ENCODE measurements at places on chromosomes 5 and 9.

- no peak for DNase-seq
Measured at GRCh38 chr9:134175291-134175807, 11.0 kb upstream of the RNU6ATAC start.

DNA sequence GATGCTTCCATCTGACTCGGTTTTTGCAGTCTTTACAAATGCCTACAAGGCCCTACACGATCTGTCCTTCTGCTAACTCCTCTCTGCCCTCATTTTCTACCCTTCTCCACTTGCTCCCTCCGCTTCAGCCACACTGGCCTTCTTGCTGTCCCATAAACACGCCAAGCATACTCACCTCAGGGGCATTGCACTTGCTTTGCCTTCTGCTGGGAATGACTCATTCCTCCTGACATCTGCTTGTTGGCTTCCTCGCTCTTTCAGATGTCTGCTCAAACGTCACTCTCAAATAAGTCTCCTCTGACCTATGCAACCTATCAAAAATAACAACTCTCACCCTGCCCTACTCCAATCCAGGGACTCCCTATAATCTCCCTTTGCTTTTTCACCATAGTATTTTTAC lies 28.2 kb downstream of the CDC25C start:
- no peak for DNase-seq

DNA sequence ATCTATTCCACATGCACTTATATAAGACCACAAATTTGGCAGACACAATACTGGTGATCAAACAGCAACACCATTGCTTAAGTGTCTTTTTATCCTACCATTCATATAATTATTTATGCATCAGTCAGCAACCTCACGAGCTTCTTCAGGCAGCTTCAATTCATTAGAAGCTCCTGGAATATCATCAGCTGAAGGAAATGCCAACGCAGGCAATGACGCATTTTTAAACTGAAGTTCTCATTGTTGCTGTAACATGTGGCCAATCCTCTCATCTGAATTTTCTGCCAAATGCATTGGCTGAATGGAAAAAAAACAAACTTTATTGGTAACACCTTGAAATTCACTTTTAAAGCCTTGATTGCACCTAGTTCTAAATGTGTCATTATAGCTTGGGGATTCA lies 376.4 kb upstream of the RGMB start:
- peak; percentile 94 for DNase-seq

GRCh38 chr5:58009754-58010153 lies 450.1 kb downstream of the PLK2 start:
- DNase-seq, result no peak

- DNase-seq, result no peak
Measured at GRCh38 chr9:114449236-114449635, 56.0 kb downstream of the WHRN start.

GRCh38 chr5:76278261-76278789 lies 124.8 kb upstream of the IQGAP2 start:
- DNase-seq, result no peak

DNA sequence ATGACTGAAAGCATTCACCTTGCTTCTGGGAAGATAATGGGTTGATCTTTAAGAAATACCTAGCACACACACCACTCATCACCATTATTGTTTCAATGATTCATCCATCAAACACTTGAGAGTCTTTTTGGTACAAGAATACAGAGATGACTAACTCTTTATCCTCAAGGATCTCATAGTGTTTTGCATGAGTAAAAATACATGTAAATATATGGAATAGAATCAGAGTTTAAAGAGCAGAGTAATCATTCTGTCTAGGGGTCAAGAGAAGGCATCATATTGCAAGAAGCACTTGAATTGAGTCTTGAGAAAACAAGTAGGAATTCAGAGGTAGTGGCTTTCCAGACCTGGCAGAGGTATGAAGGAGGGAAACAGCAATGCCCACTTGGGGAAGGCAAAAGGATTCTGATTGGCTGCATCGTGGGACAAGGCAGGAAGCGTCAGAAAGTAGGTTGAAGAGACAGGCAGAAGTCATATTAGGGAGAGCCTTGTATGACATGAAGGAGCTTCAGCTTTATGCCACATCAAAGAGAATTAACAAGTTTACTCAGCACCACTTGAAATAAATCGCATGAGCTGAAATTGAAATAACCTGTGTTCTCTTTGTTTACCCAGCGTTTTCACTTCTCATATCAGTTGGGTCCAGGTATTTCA lies 542.5 kb downstream of the TLE1 start:
- no peak for DNase-seq

DNA sequence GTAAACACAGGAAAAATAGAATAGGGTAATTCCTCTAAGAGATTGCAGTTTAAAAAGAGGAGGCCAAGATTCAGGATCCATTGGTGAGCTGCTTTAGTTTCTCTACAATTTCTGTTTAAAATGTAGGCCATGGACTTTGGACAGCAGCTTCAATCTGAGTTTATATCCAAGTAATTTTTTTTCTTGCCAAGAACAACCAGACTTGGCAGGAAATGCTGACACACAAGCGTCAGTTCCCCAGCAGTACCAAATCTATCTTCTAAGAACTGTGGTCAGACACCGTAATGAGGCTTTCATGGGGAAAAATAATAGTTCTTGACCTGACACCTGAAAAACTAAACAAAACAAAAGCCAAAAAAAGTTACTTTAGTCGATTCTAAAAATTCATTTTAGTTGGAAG lies 528.8 kb downstream of the CSNK1G3 start:
- DNase-seq, result peak; percentile 58

- no peak for DNase-seq
Measured at GRCh38 chr5:102200861-102201260, 95.2 kb downstream of the SLCO4C1 start.

- peak; percentile 27 for DNase-seq
Measured at GRCh38 chr9:136093346-136093986, 1.6 kb downstream of the NACC2 start.

DNA sequence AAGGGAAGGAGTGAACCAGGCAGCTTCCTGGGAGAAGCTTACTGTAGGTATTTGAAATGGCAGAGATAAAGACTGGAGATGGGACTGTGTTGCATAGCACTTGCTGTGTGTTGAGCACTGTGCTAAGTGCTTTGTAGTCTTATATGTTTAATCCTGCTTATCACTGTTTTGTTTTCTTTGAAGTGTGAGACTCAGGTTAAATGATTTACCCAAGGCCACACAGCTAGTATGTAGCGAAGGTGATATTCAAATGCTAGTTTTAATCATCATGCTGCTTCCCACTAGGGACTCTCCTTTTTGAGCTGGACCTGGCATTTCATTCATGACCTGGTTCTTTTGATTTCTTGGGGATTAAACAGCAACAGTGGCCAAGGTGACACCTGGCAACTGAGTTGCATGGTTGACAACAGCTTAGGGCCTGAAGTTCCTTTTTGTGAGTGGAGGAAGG lies 35.3 kb upstream of the SPRY4 start:
- DNase-seq, result no peak

DNA sequence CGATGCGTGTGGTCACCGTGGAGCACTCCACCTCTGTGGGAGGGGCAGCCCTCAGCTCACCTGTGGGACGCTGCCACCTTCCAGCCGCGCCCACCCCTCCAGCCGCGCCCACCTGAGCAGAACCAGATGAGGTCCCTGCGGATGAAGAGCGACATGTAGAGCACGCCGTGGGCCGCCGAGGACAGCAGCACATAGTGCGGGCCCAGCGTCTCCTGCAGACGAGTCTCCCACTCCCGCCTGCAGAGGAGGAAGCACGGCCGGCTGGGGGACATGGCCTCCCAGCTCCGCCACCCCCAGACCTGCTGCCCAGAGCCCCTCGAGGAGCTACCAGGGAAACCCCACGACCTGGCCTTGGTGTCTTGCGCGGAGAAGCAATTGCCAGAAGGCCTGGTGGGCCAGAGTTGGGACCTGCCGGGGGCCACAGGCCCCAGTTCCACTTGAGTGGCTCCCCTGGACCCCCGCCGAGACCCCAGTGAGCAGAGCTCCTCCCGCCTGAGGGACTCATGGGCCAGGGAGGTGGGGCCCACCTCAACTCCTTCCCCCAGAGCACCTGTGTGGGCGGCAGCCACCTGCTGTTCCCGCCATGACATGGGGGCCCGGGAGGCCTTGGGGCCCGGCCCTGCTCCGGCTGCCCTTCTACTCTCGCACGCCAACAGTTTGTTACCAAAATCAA lies 6.5 kb downstream of the INPP5E start:
- DNase-seq, result no peak

DNA sequence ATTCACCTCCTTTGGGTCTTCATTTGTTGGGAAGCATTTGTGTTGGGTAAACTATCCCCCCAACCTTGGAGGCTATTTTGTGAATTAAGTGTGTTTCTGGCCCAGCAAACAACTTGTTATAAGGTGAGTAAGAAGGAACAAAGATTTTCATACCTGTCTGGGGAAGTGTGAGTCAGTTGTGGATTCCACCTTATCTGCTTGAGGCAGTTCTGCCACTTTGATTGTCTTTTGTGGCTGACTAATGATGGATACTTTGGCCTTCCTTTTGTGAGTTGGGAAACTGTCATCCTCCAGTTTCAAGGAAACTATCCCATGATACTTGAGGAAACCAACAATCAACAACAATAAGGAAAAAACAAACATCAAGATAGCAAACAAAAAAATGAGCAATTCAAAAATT lies 24.6 kb upstream of the CER1 start:
- DNase-seq, result no peak

DNA sequence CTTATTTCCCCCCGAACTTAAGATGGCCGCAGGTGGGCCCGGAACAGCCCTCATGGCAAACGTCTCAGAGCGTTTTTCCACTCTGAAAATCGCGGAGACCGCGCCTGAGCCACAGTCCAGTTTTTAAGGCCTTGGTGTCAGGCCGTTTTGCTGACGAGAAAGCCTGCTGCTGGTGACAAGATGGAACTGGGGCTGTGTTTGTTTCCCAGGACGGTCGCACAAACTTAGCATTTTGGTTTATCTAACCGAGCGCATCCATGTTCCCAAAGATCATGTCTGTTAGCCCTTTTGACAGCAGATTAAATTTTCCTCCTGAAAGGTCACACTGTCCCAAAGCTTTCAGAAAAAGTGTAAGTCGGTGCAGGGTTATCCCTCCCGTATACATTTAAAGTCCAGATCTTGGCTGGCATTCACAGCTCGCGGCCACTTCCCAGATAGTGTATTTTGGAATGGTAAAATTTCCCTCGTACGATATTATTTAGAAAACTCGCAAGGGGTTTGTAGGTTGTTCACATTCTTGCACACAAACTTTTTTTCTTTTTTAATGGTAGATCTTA lies 812 bp downstream of the SREK1 start:
- no peak for DNase-seq

- DNase-seq, result no peak
Measured at GRCh38 chr5:168215646-168216045, 75.8 kb upstream of the WWC1 start.

- no peak for DNase-seq
Measured at GRCh38 chr5:122559676-122560075, 215.2 kb upstream of the SNX2 start.

- no peak for DNase-seq
Measured at GRCh38 chr9:78005231-78006002, 26.2 kb downstream of the GNAQ start.

DNA sequence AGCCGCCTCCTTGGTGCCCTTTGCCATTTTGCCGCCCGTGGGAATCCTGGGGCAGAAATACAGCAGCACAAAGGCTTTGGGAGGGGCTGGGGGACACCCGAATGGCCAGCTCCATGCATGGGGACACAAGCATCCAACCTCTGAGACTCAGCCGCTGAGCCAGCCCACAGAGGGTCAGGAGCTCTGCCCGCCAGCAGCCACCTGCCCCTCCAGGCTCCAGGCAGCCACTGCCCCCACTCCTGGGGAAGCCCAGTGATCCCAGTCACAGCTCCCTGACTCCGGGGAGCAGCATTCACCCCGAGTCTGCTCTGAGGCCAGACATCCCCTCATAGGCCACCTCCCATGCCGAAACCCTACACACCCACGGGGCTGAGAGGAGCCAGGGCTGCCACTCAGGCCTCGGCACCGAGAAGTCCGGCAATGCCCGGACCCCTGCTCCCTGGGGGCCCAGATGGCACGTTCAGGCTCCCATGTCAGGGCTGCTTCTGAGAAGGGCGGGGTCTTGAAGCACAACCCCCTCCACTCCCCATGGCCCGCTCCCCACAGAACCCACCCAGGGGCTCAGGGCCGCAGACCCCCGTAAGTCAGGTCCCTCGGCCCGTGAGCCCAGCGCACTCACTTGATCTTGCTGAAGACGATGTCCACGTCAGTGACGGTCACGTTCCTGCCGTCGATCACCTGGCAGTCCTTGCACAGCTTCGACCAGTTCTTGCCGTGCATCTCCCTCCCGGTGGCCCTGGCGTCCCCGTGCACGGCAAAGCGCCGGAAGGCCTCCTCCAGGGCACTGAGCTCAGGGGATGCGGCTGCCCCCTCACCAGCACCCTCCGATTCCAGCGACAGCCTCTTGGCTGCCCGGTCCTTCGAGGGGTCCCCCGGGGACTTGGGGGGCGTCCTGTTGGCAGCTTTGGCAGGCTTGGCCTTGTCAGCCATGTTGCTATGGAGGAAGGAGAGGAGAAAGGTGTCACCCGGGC lies 15.7 kb downstream of the TPPP start:
- no peak for DNase-seq

GRCh38 chr5:149358294-149358651 lies 427 bp downstream of the PCYOX1L start:
- no peak for DNase-seq

DNA sequence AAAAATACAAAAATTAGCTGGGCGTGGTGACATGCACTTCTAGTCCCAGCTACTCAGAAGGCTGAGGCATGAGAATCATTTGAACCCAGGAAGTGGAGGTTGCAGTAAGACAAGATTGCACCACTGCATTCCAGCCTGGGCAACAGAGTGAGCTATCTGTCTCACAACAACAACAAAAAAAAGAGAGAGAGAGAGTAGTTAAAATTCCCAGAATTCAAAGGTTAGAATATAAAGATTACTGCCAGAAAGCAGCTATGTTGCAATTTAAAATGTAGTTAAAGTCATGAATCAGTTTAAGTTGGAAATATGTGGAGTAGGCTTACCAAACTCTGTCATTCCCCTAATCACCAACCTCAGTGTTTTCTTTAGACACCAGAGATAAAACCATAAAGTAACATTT lies 58.7 kb upstream of the SUSD1 start:
- peak; percentile 91 for DNase-seq

DNA sequence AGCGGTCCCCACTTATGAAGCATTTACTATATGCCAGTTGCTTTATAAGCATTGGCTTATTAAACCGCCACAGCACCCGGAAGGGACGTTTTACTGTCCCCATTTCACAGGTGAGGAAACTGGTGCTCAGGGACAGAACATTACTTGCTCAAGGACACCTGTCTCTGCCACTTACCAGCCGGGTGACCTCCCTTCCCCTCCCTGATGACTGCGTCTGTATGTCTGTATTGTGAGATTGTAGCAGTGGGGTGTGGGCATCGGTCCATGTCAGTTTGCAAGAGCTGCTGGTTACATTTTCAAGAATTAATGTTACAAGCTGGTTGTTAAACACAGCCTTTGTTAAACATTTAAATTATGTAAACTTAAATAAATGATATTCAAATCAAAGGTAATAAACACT lies 77.6 kb upstream of the LMX1B start:
- DNase-seq, result no peak

DNA sequence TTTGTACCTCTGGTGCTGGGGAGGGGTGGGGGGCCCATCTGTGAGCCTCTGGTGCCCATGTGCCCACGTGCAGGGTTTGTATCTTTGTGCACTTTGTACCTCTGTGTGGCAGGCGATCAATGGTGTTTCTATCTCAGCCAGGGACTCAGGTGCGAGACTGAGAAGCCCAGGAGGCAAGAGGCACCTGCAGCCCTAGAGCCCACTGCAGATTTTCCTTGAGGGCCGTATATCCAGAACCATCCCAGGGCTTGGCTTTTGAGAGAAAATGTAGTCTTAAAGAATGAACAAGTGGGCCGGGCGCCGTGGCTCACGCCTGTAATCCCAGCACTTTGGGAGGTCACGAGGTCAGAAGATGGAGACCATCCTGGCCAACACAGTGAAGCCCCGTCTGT lies 52.2 kb upstream of the KCNMB1 start:
- DNase-seq, result no peak

- DNase-seq, result no peak
Measured at GRCh38 chr9:95750725-95751519, 124.6 kb upstream of the ERCC6L2 start.
